Stimulated activated CD4-positive, alpha-beta T cell treated with anti-CD3 and anti-CD28 coated beads, TNF-alpha, amount 100 ng/mL, for 24 hours (primary cell): ENCODE measurements at places on chromosomes 6 and 20.

GRCh38 chr6:54655162-54655561 lies 191.4 kb upstream of the FAM83B start:
- DNase-seq: no peak

DNA sequence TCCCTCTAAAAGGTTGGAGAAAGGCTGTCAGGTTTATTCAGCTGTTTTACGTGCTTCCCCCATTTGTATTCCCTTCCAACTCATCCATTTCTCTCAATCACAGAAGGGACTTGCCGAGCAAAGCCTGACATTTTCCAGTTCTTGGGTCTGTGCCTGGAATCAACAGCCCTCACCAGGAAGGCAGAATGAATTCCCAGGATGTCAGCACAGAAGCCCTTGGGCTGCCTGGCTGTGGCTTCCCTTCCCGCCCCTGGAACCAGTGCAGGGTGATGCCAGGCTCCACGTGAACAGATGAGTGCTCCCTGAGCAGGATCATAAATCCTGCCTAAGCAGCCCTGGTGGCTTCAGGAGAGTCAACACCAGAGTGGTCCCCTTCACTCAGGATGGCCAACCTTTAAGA lies 86.1 kb upstream of the CD83 start:
- DNase-seq: no peak

GRCh38 chr20:50133041-50133440 lies 20.1 kb upstream of the UBE2V1 start:
- DNase-seq: no peak

DNA sequence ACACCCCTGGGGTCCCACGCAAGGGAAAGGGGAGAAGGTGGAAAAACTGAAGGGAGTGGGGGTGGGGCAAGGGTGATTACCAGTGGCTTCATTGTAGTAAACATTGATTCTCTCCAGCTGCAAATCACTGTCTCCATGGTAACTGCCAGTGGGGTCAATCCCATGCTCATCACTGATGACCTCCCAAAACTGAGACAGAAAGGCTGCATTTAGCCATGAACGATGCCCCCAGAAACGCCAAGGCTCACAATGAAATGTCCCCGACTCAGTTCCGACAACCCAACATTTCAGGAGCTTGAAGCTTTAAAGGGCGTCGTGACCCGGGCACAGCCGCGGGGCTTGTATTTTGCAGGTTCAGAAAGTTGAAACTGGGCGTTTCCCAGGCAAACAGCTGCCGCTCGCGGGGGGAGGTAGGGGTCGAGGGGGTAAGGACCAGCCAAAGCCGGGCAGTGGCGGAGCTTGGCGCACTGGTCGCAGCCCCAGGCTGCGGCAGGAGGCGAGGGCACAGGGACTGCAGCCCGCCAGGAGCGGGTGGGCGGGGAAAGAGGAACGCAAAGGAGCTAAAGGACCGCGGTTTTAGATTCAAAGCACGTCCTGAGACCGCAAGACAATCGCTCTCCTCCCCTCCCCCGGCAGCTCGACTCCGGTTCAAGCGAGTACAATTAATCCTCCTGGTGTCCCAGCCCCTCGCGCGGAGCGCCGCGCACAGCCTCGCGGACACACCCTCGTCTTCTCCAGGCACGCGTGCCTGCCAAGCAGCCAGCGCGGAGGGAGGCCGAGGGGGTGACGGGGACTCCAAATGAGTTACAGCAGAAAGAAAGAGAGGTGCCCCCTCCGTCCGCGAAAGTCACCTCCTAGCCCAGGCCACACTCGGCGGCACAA lies 731 bp downstream of the TUBB2B start:
- no peak for DNase-seq

DNA sequence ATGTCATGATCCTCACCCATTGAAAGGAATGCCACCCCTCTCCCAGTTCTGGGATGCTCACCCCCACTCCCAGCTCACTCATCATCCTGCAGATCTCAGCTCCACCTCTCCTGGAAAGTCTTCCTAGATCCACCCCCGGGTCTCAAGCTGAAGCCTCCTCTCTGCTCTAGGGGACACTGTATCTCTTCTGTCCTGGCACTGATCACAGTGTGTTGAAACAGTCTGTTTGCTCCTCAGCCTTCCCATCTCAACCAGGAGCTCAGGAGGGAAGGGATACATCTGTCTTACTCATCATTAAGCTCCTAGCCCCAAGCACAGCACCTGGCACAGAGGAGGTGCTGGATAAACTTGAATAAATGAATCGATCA lies 80.1 kb downstream of the MRPL14 start:
- no peak for DNase-seq

GRCh38 chr20:34615477-34615876 lies 57.0 kb downstream of the MAP1LC3A start:
- no peak for DNase-seq

GRCh38 chr6:3308106-3308505 lies 49.4 kb downstream of the PSMG4 start:
- DNase-seq: no peak

- DNase-seq: no peak
Measured at GRCh38 chr20:20192366-20192765, 140.0 kb downstream of the CFAP61 start.

GRCh38 chr6:2749969-2750600 lies 637 bp downstream of the MYLK4 start:
- DNase-seq: peak; percentile 62

DNA sequence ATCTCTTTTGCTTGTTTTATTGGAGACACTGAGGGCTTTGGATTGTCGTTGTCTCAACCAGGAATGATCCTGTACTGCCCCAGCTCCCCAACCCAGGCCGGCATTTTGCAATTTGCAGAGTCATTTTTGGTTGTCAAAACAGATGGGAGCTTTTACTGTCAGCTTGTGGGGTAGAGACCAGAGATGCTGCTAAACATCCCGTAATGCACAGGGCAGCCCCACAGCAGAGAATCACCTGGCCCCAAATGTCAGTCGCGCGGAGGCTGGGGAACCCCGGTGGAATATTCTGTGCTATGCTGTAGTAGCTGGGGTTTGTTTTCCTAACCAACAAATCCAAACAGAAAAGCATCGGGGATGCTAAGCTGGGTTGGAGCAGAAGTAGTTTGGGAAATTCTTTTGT lies 99.7 kb downstream of the TSHZ2 start:
- no peak for DNase-seq

DNA sequence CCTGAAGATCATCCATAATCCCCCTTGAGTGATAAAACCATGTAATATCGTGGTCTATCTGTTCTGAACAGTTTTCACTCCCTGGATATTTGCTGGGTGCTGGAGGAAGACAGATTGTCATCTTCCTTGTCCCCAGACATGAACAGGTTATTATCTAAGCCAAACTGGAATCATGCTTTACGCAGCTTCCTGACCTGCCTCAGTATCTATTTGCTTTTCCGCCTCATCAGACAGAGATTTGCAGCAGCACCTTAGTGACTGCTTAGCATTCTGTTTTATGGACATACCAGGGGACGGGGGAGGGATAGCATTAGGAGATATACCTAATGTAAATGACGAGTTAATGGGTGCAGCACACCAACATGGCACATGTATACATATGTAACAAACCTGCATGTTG lies 124.6 kb downstream of the SLC23A2 start:
- no peak for DNase-seq
